Neural crest cell (in vitro differentiated cells): ENCODE measurements at places on chromosomes 11 and 22.

DNA sequence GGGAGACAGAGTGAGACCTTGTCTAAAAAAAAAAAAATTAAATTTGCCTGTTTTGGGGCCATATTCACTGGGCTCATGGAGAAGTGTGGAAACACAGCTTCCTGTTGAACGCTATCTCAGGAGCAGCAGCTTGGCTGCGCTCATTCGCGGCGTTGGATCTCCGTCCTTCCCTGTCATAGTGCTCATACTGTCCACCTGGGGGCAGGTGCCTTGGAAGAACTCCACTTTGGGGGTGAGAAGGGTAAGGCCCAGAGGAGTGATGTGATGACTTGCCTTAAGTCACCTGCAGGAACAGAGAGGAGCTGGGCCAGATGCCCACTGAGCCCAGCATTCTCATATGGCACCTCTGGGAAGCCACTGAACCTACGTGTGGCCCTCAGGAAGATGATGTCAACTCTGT, 82.8 kb downstream of the CABIN1 start:
- no peak for DNase-seq

- DNase-seq = no peak
Measured at GRCh38 chr22:38758276-38758945, 2.6 kb upstream of the SUN2 start.

DNA sequence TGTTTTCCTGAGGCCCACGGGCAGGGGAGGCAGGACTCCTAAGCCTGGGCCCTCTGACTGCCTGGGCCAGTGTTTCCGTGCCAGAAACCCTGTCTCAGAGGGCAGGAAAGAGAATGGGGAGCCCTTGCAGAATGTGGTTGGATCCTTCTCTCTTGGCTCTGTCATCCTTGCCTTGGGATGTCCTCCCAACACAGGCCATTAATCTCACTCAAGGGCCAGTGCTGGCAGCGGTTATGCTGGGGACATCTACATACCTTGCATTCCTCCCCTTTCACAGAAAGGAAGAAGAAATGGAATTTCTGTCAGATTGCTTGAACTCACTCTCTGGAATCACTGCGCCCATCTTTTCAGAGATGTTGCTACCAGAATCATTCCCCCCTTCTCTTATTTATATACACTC, 296.9 kb downstream of the KIRREL3 start:
- DNase-seq = no peak

DNA sequence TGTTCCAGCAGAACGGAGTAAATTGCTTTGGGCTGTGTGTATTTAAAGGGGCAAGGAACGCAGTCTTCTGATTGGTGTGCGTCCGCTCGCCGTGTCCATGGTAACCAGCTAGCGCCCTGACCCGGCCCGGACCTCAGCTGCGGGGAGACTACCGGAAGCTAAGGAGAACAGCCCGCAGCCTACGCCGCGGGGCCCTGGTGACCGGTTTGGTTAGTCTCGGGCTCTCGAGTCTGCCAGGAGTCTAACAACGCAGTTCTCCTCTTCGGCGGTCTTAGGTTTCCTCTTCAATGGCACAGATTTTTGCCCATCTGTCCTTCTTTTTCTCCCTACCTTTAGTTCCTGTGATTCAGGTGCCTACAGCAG, 3.5 kb upstream of the OR56A3 start:
- DNase-seq = no peak

DNA sequence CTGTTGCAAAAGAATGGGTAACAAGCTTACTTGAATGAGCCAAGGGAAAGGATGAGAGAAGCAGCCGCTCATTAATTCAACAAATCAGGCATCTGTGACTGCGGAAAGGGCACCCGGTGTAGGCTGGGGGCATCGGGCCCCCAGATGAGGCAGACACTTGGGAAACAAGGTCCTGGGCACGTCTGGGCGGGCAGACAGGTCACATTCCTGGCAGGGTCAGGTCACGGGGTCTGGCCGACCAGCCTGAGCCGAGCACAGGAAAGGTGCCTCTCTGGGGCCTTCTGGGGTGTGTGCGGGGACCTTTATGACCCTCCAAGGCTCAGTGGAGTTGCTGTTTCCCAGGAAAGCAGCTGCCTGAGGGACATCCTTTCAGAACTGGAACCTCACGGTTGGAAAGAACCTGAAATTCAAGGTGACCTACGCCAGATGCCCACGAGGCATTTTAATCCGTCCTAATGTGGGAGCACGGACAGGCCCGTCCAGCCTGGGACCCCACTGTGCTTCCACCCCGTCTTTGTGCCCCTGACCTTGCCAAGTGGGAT, 57.1 kb downstream of the ST14 start:
- DNase-seq = no peak

DNA sequence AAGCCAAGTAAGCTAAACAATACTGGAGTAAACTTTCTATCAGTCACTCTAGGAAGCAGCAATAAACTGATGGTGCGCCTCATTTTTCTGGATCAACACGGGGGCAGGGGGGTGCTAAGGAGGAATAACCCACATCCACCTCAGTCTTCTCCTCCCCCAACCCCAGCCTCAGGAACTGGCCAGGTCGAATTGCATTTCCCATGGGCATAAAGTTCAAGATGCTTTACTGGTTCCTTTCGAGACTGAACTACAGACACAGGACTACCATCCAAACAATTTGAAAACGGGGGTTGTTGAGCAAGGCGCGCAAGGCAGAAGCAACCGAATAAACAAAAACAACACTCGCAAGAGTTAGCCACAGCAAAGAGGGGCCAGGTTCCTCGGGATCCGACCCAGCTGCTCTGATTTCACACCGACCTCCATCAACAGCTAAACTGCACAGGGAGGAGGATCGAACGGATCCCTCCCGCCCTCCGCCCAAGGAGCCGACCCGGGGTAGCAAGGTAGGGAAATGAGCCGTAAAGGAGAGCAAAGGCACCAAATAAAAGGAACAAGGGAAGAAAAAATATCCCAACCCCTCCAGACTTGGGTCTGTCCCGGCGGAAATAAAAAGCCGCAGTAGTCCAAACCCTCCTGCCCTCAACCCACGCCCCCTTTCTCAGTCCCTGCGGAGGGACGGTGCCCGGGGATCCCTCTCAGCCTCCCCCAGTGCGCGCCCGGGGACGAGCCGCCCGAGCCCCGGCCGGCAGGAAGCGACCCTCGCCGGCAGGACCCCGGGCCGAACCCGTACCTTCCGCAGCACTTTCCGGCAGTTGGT, 801 bp downstream of the SESN3 start:
- DNase-seq = peak; percentile 29

DNA sequence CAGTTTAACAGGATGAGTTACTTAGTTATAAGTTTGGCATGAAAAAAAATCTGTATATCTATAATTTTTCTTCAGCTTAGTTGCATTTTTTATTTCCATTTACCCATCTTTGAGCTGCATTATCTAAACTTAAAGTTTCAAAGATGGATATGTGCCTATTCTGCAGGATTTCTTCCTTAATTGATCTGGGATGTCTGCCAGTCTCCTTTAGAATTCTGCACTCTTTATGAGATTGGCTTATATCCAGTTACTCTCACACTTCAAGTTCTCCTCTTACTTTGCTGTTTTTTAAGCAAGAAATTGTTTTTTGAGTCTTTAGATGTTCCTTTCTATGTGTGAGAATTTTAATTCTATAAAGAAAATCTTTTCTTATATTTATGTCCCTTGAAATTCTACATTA, 5.1 kb upstream of the PDGFD start:
- DNase-seq = no peak

DNA sequence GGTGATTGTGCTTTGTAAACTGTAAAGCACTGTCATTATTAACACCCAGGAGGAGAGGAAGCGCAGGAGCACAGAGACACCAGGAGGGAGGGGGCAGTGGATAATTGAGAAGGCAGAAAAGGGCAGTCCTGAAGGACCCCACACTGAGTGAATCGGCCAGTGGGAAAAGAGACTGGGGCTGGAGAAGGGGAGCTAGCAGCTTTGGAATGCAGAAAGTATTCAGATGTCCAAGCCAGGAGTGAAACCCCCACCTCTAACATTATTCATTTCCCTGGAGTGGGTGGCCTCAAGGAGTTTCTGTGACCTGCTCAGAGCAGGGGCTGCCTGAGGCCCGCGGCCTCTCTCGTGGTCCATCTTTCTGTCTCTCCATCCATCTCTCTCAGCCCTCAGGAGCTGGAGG, 38.0 kb upstream of the CDON start:
- no peak for DNase-seq

GRCh38 chr11:3824714-3825472, 15.9 kb downstream of the RHOG start:
- DNase-seq = peak; percentile 62

DNA sequence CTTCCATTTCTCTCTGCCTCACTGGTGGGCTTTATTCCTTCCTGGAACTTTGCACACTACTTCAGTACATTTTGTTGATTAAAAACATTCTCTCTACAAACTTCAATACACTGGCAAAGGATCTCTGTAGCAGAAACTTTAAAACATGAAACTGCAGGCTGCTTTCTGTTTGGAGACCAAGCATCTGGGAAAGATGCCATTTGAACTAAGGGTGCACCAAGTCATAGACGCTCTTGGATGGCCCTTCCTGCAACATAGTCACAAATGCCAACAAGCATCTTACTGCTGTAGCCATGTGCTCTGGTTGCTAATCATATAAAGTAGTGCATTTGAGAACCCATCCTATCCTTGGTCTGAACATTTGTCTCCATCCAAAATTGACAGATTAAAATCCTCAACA, 56.4 kb downstream of the SNX19 start:
- no peak for DNase-seq

- DNase-seq = no peak
Measured at GRCh38 chr11:117984476-117984875, 1.7 kb upstream of the IL10RA start.

- DNase-seq = no peak
Measured at GRCh38 chr11:44595964-44596381, 30.5 kb downstream of the CD82 start.

GRCh38 chr11:70281156-70281609, 10.7 kb downstream of the PPFIA1 start:
- DNase-seq = no peak

GRCh38 chr22:43796567-43796966, 15.5 kb downstream of the EFCAB6 start:
- DNase-seq = no peak

- DNase-seq = no peak
Measured at GRCh38 chr11:126106594-126107328, 44.1 kb upstream of the CDON start.

DNA sequence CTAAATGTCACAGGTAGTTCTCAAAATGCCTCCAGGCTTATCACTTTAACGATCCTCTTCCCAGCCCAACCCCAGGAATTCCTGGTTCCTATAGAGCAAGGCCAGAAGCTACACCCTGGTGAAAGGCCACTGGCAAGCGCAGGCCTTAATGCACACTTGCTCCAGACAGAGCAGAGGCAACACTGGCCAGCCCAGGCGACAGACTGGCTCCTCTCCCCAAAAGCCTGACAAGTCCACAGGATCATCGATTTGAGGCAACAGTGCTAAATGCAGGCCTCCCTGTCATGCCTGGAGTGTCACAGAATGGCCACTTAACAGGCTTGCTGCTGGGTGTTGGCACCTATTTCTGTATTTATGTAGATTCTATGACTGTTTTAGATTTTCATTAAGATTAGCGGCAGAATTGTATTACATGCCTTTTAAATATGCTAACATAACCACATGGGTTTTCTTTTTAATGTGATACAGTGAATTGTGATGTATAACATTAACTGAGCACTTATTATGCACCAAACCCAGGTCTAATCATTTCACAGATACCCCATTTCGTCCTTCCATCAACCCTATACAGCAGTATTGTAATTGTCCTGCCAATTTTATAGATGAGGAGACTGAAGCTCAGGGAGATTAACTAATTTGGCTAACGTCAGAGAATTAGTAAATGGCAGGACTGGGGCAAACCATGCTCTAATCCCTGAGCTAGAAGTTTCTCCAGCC, 38.6 kb downstream of the PACSIN2 start:
- no peak for DNase-seq
